Pulmonary artery endothelial cell (primary cell): ENCODE measurements at places on chromosomes 5 and 9. TPM values are rescaled to one million over a fixed set of nuclear protein-coding genes. Genes with fewer than 3 reads are reported as not detected.

Gene PCSK1
- 2.2 and 3.4 TPM in 2 replicates for total RNA-seq

DNA sequence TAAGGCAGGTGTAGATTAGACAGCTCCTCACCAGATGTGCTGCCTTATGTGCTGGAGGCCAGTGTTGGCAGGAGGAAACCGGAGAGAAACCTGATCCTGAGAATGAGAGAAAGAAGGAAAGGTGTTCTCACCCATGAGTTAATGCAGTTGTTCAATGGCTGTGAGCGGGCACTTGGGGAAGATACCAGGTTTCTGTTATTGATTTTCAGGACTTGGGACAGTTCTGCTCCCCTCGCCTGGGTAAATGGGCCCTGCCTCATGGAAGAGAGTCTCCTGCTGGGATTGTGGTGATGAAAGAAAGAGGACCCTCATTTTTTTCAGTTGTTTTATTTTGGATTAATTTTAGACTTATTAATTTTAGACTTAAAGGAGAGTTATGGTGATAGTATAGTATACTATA lies 59.5 kb downstream of the EGFLAM start:
- DNase-seq: no peak

Gene FAM153A
- total RNA-seq: not detected in 2 replicates

GRCh38 chr5:30195036-30195435 lies 998.5 kb upstream of the CDH6 start:
- DNase-seq: no peak

- DNase-seq: no peak
Observed at GRCh38 chr5:137648361-137648760, 87.5 kb downstream of the KLHL3 start.

Gene ETF1
- total RNA-seq: 140 and 162 TPM in 2 replicates

DNA sequence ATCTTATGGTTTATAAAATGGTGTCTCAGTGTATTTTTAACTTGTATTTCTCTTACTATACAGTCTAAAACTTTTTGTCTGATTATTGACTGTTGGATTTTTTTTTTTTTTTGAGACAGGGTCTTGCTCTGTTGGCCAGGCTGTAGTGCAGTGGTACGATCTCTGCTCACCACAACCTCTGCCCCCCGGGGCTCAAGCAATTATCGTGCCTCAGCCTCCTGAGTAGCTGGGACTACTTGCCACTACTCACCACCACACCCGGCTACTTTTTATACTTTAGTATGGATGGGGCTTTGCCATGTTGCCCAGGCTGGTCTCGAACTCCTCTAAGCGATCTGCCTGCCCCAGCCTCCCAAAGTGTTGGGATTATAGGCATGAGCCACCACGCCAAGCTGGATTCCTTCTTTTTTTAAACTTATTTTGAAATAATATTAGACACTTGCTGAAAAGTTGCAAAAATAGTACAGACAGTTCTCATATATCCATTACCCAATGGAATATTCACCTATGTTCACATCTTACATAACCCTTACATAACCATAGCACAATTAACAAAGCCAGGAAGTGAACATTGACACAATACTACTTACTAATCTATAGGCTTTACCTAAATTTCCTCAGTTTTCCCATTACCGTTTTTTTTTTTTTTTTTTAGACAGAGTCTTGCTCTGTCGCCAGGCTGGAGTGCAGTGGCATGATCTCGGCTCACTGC lies 47.2 kb downstream of the STOM start:
- DNase-seq: no peak

Gene PDCD1LG2
- 24.3 and 27.1 TPM in 2 replicates for total RNA-seq

DNA sequence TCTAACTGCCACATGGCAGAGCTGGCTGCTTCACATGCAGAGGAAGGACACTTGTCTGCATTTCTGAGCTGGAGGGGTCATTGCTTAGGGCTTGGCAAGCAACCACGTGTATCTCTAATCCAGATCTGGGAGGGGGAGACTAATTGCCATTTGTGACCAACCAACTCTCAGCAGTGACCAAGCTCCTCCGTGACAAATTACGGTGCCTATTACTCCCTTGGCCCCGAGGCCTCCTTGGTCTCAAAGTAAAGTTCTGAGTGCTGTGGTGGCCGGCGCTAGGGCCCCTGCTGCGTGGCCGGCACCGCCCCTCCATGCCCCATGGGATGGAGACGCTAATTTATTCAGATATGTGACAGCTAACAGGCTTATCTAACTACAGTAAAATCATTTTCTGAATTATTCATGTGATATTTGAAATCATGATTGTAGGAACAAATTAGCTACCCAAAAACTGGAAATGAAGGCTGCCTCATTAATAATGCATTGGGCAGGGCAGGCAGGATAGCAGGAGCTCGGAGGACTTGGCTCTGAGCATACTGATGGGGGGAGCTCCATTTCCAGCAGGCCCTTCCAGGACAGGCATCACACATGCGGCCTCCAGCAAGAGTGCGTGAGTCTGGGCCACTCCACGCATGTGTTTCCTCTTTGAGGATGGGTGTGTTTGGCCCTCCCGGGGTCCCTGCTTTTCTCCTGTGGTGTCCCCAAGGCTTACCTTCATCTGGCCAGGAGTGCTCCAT lies 67.7 kb downstream of the C5orf15 start:
- DNase-seq: no peak

DNA sequence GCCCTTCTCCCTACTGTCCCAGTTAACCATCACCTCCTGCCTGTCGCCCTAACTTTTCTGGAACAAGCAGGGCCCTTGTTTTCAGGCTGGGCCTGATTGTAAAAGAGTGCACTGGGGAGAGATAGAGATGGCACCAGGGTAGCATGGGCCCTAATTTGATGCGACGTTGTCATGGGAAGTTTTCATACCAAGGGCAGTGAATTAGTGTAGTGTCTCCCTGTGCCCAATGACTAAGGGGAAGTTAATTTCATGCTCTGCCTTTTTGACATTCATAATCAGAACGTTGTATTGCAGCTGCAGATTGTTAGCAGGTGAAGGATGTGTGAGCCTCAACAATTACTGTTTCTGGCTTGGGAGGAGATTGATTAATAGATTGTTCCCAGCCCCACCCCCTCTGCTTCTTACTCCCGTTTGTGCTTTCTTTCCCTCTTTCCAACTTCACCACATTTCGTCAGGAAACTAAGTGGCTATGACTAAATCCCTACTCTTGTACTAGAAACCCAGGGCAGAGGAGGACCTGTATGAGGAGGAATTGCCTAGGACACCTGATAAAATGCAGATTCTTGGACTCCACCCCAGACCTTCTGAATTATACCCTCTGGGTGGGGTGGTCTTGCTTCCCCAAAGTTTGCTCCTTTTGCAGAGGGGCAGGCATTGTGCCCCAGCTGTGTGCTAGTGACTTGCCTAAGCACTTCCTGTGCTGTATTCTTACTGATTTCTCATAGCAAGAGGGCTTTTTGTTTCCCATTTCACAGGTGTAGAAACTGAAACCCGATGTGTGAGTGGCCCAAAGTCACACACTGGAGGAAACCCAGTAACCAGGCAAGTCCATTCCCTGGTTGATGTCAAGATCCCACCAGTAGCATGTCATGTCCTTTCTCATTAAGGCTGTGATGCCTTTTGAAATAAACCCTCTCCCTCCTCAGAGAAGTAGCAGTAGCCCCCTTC lies 56.3 kb downstream of the DAB2IP start:
- DNase-seq: no peak

DNA sequence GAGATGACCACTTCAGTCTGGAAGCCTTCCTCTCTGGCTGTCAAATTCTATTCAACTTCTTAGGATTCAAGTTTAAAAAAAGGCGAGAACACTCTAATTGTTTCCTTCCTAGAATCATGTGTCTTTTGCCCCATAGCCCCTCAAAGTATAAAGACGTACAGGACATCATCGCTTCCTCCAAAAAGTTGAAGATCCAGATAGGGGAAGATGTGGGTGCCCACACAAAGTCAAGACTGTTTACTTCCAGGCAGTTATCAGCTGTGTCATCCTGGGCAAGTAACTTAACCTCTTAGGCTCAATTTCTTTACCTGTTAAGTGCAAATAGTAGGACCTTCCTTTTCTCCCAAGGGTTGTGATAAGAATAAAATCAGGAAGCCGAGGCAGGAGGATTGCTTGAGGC lies 40.1 kb downstream of the PPARGC1B start:
- no peak for DNase-seq

GRCh38 chr5:18534119-18534518 lies 899.9 kb downstream of the TAF11L14 start:
- no peak for DNase-seq

DNA sequence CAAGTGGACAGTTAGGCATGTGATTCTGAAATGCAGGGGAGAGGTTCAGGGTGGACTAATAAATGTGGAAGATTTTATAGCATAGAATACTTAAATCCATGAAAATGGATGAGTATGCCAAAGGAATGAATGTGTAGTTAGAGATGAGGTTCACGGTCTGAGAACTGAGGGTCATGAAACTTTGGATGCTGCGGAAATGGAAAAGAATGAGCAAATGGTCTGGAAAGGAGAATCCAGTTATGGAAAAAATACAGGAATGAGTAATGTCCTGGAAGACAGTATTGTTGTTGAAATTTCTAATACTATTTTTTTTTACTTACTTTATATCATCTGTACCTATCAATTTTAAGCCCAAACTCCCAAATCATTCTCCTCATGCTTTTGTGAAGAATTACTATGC lies 2369.4 kb downstream of the MAT2B start:
- no peak for DNase-seq

DNA sequence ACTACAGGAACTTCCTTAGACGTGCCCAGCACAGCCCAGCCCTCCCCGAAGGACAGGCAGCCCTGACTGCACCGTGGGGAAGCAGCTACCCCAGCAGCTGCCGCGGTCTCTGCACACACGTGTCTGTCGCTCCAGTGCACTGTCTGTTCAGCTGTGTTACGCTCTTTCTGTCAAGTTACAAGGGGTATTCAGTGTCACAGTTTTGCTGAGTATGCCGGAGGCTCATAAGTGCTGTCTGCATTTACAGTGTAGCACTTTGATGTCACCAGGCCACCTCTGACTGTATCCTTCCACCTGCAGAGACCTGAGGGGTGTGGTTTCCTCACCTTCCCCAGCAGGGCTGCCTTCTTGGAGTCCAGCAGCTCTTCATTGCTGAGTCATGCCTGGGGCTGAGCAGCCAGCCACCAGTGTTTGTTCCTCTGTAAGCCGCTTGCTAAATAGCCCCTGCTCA lies 126.8 kb downstream of the EHMT1 start:
- no peak for DNase-seq

- DNase-seq: no peak
Observed at GRCh38 chr9:93038918-93039317, 19.6 kb upstream of the SUSD3 start.

DNA sequence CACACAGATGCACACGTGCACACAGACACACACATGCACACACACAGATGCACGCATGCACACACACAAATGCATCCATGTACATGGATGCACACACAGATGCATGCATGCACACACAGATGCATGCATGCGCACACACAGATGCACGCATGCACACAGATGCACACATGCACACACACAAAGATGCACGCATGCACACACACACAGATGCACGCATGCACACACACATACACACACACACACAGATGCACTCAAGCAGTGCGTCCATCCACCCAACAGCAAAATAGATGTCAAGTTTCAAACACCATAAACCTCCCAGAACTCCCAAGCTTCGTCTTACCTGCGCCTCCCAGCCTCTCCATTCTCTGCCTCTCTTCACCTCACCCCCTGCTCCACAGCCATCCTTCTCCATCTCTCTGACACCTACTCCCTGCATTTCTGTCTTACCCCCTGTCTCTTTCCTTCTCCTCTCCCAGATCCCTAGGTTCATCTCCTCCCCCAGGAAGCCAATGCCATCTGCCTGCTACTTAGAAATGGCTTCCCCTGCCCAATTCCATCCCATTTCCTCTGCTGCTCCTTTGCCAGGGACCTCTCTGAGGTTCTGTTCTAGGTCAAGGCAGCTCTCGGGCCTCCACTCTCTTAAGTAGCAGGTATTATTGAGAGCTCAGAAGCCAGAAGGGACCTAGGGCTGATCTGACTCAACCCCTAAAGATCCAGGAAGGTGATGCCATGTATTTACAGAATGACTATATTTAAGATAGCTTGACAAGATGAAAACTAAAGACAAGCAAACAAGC lies 297.2 kb downstream of the MED10 start:
- DNase-seq: no peak

Gene GRM6
- not detected in 2 replicates for total RNA-seq

Gene FOXD4L5
- 0.11 and 0.13 TPM in 2 replicates for total RNA-seq

Gene SLC45A2
- total RNA-seq: 0.13 TPM in 1 of 2 replicates, not detected in the other

Gene NR5A1
- total RNA-seq: not detected in 2 replicates

GRCh38 chr9:126875756-126876510 lies 15.5 kb downstream of the ZBTB34 start:
- DNase-seq: no peak

Gene KCNV2
- total RNA-seq: not detected in 2 replicates

Gene AGXT2
- not detected in 2 replicates for total RNA-seq

GRCh38 chr9:126363250-126363649 lies 36.6 kb downstream of the MVB12B start:
- no peak for DNase-seq
